Type B pancreatic cell (in vitro differentiated cells): ENCODE measurements at places on chromosomes 3 and 15. TPM values are rescaled to one million over a fixed set of nuclear protein-coding genes. Genes with fewer than 3 reads are reported as not detected.

Gene SLC28A1
- 0.19 and 0.31 TPM in 2 replicates for total RNA-seq

Gene AGBL1
- total RNA-seq, result 0.07 TPM in 1 of 2 replicates, not detected in the other

Gene CX3CR1
- total RNA-seq, result 0.21 TPM in 1 of 2 replicates, not detected in the other

Gene STRIT1
- total RNA-seq, result 0.33 TPM in 1 of 2 replicates, not detected in the other

Gene FBLN2
- 49.1 and 67.6 TPM in 2 replicates for total RNA-seq

Gene GPR149
- 0.14 TPM in 1 of 2 replicates, not detected in the other for total RNA-seq

Gene KIF15
- 5.7 and 24.8 TPM in 2 replicates for total RNA-seq

Gene CLEC3B
- total RNA-seq, result 0.43 and 1.2 TPM in 2 replicates

Gene FRMD5
- 3.8 and 5.7 TPM in 2 replicates for total RNA-seq

Gene HDDC3
- 16.8 and 18.9 TPM in 2 replicates for total RNA-seq

Gene FOXL2NB
- total RNA-seq, result 0.29 and 0.34 TPM in 2 replicates

Gene CFAP161
- total RNA-seq, result 0.36 TPM in 1 of 2 replicates, not detected in the other

Gene PARP15
- 0.26 and 0.29 TPM in 2 replicates for total RNA-seq

Gene CLDN1
- total RNA-seq, result 9.7 and 11.9 TPM in 2 replicates

Gene SERPINI2
- 0.70 TPM in 1 of 2 replicates, not detected in the other for total RNA-seq

Gene SLC22A14
- total RNA-seq, result 0.29 TPM in 1 of 2 replicates, not detected in the other
